ENCODE measurements at places on chromosomes 6 and 20.

DNA sequence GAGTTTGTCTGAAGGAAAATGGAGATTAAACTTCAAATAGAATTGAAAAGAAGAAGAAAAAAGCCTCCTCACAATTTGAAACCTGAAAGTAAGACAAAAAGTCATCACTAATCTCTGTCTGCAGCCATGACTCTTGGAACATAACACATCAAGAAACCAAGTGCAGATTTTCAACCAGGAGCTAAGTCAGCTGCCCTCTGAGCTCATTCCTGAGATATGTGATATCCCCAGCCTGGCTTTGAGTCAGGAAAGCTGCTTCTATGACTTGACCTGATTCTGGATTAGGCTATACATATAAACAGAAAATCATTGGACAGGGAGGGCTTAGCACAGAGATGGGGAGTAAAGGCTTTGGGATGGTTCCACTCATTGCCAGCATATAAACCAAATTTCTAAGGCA is 891.4 kb downstream of the TFAP2A start:
- DNase-seq = no peak

DNA sequence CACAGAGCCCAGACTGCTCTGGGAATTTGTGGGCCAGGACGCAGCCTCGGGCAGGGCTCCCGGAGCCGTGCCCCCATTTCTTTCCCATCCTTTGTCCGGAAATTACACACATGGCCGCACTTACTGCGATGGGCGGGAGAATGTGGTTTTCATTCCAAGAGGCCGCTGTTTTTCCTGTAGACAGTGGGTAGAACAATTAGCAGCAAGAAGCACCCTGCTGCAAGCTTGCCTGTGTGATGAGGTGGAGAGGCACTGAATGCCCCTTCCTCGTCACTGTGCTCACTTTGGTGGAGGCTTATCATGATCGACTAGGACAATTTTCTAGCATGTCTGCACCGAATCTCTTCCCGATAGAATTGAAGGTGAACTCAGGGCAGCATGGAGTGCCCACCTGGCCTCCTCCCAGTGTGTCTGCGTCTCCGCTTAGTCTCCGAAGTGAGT is 102.8 kb downstream of the DACT2 start:
- no peak for DNase-seq

GRCh38 chr20:62524505-62524911 is 48.7 kb upstream of the GATA5 start:
- DNase-seq = no peak

DNA sequence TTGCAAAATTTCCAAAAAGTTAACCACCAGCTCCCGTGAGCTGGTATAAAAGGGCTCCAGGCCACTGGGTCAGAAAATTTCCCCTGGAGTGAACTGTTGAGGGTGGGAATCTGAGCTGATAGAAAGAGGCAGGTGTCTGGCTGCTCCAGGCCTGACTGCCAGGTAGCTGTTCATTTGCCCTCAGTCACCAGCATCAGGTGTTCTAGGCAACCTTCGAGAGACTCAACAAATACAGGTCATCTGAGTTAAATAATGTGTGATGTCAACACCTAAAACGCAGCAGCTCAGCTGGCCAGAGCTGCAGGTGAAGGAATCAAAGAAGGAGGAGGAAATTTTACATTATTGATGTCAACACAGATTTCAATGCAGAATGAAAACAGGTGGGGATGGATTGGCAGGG is 46.7 kb downstream of the KCNK5 start:
- no peak for DNase-seq

GRCh38 chr6:35051997-35052583 is 89.0 kb downstream of the TCP11 start:
- no peak for DNase-seq

GRCh38 chr20:38985060-38985459 is 22.9 kb downstream of the DHX35 start:
- DNase-seq = no peak

GRCh38 chr20:1389703-1390580 is 2.9 kb downstream of the FKBP1A start:
- no peak for DNase-seq

DNA sequence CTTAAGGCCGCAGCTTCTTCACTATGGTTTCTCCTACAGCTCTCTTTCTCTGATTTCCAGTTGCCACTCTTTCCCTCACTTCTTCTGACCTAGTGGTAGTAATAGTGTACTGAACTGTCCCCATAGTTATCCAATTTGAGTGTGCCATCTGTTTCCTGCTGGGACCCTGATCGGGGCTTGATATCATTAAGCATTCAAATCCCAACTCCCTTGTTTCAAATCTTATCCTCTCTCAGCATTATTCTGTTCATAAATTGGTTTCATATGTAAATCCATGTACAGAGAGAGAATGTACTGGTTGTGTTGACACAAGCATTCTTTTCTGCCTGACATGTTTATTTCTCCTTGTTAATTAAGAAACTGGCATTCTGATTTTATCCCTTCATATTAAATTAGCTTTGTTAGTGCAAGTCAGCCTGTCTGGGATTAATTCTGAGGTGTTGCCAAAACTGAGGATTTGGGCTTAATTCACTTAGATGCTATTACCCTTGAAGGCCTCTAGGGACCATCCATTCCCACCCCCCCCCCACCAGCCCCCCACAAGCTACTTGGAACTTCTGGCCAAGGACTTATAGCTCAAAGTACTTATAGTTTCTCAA is 84.6 kb upstream of the PROKR2 start:
- no peak for DNase-seq

DNA sequence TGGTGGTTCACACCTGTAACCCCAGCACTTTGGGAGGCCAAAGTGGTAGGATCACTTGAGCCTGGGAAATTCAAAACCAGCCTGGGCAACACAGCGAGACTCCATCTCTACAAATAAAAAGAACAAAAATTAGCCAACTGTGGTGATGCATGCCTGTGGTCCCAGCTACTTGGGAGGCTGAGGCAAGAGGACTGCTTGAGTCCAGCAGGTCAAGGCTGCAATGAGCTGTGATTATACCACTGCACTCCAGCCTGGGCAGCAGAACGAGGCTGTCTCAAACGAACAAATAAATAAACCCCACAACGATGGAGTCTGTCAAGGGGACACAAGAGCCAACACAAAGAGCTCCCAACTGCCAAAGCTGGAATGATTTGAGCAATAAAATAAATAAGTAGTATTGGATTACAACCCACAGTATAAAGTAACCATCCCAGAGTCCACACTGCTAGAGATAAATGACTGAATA is 13.5 kb downstream of the ZMYND8 start:
- DNase-seq = no peak

GRCh38 chr20:51495291-51495690 is 47.2 kb downstream of the NFATC2 start:
- DNase-seq = no peak

DNA sequence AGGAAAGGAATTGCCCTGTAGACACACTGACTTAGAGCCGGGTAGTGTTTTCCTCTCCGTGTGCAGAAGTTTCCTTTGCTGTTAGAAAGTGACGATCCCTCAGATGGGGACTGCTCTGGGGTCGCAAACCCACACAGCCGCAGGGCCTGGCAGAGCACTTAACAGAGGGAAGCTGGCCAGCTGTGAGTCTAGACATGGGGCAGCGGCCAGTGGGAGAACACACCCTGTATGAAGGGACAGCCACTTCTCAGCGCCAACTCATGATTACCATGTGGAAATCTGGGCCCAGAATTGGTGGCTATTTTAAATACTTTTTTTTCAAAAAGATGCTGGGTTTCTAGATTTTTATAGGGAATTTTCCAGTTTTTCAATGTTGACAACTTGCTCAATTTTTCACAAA is 39.4 kb downstream of the SLC9A8 start:
- no peak for DNase-seq

- DNase-seq = no peak
Measured at GRCh38 chr20:19009081-19009688, 195.6 kb downstream of the SCP2D1 start.

GRCh38 chr6:141388666-141389065 is 744.1 kb upstream of the GJE1 start:
- no peak for DNase-seq

DNA sequence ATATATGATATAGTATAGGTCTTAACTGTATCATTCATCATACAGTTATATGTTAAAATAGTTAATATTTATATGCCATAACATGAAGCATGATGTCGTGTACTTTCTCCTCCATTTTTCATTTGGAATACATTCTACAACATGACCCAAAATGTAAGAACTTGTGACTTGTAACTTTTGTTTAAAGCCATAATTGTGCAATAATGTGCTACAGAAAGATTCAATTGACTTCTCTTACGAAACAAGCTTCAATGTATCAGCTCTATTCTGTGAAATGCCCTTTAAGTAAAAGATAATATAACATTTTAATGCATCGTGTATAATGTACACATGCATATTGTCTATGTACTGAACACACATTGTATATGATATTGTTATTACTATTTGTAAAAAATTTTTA is 76.7 kb upstream of the FABP7 start:
- DNase-seq = no peak

- DNase-seq = no peak
Measured at GRCh38 chr6:166563805-166564204, 22.7 kb downstream of the RAMACL start.

DNA sequence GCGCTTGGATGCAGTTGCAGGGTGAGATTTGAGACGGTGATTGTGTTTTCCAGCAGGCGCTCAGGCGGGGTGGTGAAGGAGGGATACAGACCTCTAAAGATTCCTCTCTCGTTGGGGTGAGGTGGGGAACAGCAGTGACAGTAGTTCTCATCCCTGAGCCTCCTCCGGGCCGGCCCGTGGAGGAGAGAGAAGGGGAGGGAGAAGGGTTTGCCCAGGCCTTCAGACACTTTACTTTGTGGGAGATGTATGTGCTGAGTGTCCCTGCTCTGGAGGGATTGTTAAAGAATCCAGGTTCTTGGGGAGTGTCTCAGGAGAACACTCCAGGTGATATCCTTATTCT is 41.0 kb downstream of the PSMB9 start:
- DNase-seq = no peak

GRCh38 chr20:50957276-50957675 is 1.1 kb downstream of the DPM1 start:
- DNase-seq = no peak

DNA sequence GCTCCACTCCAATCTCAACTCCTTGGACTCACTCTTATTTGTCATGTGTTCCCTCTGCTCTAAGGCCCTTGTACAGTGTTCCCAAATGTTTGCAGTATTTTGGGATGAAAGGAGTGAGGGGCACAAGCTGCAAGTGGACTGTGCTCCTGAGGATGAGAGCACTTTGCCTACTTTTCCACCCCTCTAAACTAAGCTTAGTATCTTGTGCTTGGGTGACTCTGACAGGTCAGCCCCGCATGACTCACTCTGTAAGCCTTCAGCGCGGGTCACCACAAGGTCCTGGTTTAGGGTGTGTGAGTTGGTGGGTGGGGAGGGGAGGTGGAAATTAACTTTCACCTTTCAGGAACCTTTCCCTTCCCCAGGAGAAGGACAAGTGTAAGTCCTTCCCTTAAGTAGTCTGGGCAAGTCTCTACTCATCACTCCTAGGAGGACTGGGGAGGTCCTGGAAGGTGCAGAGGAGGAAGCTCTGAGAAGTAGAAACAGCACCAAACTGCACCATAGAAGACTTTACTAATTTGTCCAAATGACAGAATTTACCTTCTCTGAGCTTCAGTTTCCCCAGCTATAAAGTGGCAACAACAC is 68.8 kb upstream of the EPB41L1 start:
- DNase-seq = no peak

DNA sequence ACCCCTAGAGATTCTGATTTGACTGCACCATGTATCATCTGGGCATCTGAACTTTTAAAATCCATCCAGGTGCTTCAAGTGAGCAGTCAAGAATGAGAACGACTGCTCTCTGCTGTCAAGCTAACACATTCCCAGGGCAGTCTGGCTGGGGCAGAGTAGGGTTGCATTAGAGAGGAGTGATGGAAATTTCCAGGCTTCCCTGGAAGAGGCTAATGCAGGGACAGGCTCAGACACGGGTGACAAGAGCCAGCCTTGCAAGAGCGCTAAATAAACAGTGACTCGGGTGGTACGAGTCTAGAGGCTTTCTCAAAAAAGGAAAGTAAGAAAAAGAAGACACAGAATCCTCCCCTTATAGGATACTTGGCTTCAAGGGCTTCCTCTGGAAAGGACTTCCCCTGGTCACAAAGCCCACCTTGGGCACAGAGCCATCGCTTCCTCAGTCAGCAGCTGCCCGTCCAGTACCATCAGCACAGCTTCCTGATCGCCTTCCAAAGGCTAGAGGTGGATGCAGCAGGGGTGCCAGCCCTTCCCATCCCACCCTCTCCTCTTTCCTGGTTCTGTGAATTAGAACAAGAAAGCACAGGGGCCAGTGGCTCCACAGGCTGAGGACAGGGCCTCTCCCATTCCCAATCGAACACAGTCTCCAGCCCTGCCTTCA is 177.4 kb upstream of the RREB1 start:
- no peak for DNase-seq

- DNase-seq = no peak
Measured at GRCh38 chr6:146972546-146972945, 231.7 kb upstream of the STXBP5 start.

DNA sequence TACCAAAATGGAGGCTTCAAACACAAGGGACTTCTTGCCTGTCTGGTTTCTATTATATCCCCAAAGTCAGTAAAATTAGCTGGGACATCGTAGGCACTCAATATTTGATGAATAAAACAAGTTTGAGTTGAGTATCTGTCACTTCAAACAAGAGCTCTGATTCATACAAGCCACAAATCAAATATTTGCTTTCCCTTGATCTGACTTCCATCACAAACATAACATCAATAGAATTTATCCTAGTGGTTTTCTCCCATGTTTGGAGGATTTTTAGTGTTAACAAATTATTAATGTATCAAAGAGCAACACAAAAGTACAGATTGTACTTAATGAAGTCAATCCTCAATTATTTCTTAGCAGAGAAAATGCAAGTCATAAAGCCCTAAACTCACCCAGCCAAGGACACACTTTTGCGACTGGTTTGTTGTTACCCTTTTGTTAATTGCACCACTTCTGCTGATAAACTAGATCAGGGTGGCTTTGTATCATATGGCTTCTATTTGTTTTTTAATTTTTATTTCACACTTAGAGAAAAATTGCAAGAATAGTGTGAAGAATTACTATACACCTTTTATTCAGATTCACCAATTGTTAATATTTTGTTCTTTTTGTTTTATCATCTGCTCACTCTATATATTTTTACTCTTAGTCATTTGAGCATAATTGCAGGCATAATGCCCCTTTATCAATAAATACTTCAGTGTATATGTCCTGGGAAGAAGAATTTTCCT is 117.4 kb upstream of the PRDM1 start:
- DNase-seq = no peak

- no peak for DNase-seq
Measured at GRCh38 chr6:149267072-149267471, 50.4 kb upstream of the TAB2 start.

All from stimulated activated CD8-positive, alpha-beta memory T cell treated with anti-CD3 and anti-CD28 coated beads, Interleukin-2, amount 100 ng/mL, for 1 hour (primary cell).